Stimulated activated CD8-positive, alpha-beta memory T cell treated with anti-CD3 and anti-CD28 coated beads, Interleukin-12 subunit alpha, Interleukin-12 subunit beta, amount 100 ng/mL, for 4 hours (primary cell): ENCODE measurements at places on chromosomes 12 and 14.

DNA sequence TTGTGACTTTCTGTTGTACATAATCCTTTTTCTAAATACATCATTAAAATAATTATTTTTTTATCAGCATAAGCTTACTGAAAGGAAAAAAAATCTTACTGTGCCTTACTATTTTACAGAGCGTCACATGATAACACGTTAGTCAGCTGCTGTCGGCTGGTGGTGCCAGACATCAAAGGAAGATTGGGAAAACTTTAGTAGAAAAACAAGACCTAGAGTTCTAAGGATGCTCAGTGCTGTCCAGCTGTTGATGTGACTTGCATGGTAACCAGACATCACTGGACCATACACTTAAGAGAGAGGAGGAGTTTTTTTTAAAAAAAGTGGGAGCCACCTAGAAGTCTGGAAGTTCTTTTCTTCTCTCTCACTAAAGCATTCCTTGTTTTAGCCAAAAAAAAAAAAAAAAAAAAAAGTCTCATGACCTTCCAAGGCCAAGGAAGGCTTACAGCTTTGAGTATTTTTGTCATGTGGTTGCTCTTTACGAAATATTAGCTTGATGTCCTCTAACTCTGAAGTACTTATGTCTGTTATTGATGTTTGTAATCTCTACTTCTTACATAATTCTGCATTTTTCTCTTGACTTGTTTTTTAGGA is 4.5 kb downstream of the RASSF8 start:
- DNase-seq: no peak

DNA sequence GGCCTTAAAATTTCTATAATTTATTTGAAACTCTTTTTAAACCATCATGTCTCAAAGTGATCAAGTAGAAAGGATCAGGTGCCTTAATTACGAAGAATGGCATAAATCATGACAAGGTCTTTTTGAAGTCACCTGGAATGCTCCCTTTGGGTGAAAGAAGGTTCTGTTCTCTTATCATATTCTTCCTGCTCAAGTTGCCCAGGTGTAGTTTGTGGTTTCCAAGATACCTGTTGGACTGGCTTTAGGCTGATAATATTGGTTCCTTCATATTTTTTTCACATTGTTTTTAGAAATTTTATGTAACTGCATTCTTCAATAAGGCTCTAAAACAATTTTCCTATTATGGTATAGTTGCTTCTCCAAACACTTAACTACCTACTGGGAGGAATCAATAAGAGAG is 29.2 kb downstream of the RASSF3 start:
- DNase-seq: no peak

GRCh38 chr12:116196752-116197718 is 80.5 kb downstream of the MED13L start:
- DNase-seq: no peak

DNA sequence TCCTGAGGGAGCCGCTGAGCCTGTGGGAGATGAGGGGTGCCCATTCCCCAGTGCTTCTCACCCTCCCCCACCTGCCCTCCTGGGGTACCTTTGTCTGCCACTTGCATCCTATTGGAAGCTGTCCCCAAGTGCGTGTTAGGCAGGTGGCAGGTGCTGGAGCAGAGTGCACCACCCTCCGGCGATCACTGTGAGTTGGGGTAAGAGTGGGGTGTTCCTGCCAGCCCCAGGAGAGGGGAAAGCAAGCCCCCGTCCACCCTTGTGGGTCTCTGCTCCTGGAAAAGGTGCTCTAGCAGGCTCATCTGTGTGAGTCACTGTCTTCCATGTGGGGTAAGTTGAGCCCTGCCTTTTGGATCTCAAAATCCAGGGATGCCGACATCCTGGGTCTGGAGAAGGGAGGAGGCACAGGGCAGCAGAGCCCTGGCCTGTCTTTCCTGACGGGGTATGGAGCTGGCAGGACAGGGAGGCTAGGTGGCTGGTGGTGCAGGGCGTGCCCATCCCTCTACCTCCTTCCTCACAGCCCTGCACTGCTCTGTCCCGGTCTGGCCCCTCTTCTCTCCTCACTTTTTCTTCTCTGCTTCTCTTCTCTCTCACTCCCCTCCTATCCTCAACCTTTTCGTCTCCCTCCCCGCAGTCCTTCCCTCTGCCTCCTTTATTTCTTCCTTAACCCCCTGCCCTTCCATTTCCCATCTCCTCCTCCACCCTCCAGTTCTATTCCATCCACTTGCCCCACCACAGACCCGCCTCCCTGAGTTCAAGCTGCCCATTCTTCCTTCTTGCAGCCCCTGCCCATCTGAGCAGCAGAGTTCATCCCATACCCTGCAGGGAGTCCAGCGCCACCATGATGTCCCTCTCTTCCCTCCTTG is 20.1 kb upstream of the KRT7 start:
- no peak for DNase-seq

DNA sequence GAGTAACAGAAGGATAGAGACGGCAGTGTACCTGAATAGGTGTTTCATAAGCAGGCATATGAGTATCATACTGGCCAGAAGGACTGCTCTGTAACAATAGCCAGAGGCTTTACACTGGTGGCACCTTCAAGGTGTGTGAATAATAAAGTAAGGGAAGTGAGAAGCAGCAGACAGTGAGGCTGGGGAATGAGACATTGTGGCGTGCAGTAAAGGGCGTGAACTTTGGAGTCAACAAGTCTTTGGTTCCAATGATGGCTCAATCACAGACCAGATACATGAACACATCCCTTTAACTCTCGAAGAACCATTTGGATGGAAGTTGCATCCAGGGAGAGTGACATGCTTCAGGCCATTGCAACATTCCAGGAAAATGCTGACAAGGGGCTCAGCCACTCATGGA is 32.0 kb upstream of the CCND2 start:
- no peak for DNase-seq

DNA sequence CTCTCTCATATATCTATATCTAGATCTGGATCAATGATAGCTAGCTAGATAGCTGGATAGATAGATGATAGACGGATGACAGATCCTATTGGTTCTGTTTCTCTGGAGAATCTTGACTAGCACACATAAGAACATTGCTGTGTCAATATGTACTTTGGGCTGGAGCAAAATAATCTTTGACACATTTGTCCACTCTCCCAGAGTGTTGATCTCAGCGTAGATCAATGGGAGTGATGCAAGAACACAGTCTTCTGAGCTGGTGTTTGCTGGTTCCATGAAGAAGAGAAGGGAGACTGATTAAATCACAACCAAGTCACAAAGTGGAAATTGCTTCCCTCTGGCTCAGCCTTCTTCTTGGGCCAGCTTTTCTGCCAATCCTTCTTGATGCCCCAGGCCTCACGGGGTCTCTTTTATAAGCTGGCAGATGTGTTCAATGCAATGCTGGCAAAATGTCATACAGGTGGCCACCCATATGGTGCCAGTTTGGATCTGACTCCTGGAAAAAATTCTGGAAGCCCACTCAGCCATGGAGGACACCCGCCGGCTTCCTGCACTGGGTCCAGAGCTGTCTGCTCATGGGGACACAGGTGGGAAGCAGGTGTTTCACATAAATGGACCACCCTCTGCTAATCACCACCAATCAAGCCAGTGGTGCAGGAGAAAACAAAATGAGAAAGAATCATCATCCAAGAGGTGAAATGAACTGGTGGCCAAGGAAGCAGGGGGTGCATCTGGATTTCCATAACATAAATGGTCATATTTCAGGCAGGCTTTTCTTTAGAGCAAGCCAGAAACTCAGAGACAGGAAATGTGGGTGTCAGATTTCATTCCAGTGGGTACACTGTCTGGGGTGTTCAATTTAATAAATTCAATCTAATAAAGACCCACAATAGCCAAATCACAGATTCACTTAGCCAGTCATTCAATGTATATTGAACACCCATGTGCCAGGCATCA is 310.3 kb downstream of the DPF3 start:
- no peak for DNase-seq

- DNase-seq: no peak
Measured at GRCh38 chr14:99601361-99601831, 2.6 kb downstream of the CCDC85C start.

DNA sequence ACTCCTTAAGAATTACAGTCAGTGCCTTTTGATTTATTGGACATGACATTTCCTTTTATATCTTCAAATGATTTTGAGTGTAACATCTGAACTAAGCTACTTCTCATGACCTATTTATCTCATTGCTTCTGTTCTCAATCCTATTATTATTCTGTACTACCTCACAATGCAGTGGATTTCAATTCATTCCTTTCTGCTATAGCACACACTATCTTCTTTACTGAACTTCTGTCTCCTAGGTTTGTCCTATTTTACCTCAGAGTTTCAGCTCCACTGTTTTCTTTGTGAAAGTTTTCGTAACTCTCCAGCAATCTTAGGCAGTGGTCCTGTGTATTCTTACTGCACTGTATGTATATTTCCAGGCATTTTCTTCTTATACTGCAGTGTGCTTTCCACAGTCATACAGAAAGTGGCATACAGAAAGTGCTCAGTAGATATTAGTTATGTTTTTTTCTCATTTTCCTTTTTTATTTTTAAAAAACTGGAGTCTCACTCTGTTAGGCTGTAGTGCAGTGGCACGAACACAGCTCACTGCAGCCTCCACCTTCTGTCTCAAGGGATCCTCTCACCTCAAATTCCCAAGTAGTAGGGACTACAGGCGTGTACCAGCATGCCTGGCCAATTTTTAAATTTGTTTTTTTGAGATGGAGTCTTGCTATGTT is 368.6 kb upstream of the RGS6 start:
- DNase-seq: no peak

DNA sequence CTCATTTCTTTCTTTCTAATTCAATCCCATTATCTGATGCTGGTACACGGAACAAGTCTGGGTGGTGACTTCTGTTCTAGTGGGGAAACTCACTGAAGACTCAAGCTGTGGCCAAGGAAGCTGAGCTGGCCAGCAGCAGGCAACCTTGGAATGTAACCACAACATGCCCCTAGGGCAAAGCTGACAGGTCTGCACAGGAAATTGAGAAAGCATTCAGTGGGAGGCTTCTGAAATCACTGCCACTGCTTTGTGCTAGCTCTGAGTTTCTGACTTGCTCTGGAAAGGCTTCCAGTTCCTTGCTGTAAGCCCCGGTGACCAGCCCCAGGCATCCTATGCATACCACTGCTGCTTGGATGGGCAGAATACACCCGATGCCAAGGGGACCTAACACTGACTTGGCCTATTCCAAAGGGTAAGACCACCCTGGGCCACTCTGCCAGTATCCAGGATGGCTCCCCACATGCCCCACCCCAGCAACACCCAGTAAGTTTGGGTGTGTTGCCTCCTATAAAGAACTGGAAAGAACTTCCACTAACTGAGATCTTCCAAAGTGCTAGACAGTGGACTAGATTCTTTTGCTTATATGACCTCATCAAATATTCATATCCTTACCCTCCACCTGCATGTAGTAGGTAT is 84.5 kb upstream of the CDKN3 start:
- no peak for DNase-seq

DNA sequence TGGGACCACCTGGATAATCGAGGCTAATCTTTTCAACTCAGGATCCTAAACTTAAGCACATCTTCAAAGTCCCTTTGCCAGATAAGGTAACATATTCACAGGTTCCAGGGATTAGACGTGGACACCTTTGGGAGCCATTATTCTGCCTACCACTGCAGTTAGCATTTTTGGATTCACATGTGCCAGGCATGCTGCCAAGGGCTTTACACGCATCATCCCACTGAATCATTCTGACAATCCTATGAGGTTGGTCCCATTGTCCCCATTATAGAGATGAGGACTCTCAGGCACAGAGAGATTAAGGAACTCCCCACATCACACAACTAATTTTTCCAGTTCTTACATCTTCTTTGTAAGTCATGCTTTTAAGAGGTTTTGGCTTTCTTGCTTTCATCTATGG is 34.5 kb downstream of the RTN1 start:
- no peak for DNase-seq

- DNase-seq: no peak
Measured at GRCh38 chr12:132926415-132926833, 29.7 kb downstream of the ZNF605 start.

DNA sequence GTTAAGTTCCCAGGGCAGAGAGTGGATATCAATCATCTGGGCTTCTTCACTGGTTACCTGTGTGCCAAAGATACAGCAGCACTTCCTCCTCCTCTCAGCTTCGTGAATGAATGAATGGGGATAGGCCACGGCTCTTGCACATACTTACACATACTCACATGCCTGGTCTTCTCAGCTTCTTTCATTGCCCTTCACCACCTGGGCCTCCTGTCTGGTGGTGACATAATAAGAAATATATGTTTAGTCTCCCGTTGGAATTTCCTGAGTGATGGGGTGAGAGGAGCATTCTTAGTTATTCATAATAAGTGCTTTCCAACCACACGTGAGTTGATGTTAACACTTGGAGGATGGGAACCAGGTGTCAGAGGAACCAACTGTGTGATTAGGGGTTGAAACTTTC is 268.1 kb upstream of the RMST start:
- no peak for DNase-seq

GRCh38 chr12:57451233-57451778 is 3.8 kb upstream of the INHBE start:
- no peak for DNase-seq

GRCh38 chr12:104877103-104877705 is 80.9 kb downstream of the SLC41A2 start:
- DNase-seq: no peak

GRCh38 chr12:101826766-101827368 is 3.9 kb downstream of the GNPTAB start:
- DNase-seq: no peak

GRCh38 chr14:56633544-56633943 is 53.9 kb downstream of the TMEM260 start:
- DNase-seq: no peak

DNA sequence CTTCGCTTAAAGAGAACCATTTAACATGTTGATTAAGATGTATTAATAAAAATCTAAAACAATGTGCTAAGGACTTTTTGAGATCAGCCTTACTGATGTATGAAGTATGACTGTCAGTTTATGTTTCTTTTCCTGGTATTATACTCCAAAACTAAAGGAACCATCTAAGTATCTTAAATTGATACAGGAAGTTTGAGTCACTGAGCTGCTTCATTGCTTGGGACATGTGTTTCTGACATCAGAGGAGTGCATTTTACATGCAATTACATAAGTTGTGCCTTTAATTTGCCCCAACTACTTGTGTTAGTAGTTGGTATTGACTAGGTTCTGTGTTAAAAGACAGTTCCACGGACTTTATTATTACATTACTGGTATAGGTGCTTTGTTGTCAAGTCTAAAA is 50.9 kb downstream of the PROX2 start:
- no peak for DNase-seq

- no peak for DNase-seq
Measured at GRCh38 chr12:30837595-30837994, 82.8 kb upstream of the CAPRIN2 start.

DNA sequence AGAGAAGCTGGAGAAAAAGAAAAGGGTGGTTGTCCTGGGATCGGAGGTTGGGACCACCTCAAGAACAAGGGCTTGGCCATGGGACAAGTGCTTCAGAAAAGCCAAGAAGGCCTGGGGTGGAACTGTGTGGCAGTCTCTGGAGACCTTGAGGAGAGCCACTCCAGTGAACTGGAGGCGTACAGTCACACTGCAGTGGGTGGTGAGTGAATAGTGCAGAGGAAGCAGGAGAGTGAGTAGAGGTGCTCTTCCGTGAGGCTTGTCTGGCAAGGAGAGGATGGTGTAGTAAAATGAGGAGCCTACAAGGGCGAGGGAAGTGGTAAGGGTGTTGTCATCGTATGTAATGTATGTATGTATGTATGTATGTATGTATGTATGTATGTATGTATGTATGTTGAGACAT is 20.9 kb downstream of the RASSF3 start:
- DNase-seq: no peak
